ENCODE measurements at places on chromosomes 1 and 21.

DNA sequence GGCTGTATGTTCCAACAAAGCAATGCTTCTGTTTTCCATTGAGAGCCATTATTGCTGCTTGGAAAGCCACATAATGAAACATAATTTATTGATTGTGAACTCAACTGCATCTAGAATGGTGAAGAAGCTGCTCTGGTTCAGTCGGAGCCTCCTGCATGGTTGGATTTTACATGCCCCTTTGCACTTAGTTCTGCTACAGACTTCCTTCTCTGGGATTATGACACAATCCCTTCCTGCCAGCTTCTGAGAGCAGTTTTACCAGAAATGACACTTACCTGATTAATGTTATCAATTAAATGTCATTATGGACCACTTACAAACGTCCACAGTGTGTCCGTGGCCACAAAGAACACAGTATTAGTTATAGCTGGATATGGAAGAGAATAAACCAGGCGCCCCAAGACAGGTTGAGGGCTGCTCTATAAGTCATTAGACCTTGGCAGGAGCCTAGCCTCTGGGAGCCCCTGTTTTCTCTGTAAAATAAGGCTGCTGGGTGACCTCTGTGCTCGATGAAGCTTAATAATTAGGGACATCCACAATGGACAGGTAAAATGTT is 7.0 kb upstream of the CD58 start:
- no peak for DNase-seq

- DNase-seq = no peak
These were observed 2.8 kb upstream of the C1orf162 start for GRCh38 chr1:111471012-111471411.

GRCh38 chr1:205127646-205128045 is 5.9 kb upstream of the RBBP5 start:
- no peak for DNase-seq

- no peak for DNase-seq
These were observed 69.4 kb downstream of the NTPCR start for GRCh38 chr1:233019778-233020325.

DNA sequence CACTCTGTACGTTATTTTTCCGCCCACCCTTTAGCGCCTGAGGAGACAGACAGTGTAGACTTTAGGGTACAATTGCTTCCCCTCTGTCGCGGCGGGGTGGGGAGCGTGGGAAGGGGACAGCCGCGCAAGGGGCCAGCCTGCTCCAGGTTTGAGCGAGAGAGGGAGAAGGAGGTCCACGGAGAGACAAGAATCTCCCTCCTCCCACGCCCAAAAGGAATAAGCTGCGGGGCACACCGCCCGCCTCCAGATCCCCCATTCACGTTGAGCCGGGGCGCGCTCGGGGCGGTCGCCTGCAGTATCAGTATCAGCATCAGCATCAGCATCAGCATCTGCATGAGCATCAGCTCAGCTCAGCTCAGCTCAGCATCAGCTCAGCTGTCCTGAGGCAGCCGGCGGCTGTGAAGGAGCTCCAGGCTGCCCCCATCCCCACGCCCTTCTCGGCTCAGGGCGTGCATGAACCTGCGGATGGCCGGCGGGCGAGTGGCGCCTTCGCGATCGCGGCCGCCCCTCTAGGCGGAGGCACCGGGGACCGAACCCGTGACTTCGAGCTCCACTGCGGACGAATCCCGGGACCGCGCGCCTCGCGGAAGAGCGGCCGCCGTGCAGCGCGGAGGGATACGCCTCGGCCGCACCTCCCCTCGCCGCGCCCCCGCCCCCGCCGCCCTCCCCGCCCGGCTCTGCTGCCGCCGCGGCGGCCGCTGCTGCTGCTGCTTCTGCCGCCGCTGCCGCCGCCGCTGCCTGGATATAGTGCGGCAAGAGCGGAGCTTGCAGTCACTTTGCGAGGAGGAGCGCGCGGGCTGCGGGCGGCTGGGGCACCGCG is at the start of gene NCAM2:
Gene NCAM2 (plus strand): TSS at position 774 of the 820 bp plus-strand sequence.
- no peak for DNase-seq

GRCh38 chr1:160978510-160978927 is 23.9 kb upstream of the ITLN2 start:
- no peak for DNase-seq
